ENCODE measurements at places on chromosomes 3 and 15.

DNA sequence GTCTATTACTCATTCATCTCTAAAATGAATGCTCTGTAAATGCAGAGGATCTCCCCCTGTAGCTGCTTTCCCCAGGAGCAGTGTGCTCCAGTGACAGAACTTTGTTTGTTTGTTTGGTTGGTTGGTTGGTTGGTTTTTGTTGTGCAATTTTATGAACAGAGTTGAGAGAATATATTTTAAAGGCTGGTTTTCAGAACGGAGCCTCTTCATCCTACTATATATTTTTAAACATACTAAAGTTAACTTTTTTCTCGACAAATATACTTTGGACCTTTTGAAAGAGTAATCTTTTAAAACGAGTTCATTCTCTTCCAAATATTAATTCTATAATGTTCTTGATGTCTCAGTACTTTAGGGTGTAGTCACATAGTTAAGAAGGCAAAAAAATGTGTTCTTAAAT lies 20.2 kb downstream of the RYR3 start:
- DNase-seq: no peak

DNA sequence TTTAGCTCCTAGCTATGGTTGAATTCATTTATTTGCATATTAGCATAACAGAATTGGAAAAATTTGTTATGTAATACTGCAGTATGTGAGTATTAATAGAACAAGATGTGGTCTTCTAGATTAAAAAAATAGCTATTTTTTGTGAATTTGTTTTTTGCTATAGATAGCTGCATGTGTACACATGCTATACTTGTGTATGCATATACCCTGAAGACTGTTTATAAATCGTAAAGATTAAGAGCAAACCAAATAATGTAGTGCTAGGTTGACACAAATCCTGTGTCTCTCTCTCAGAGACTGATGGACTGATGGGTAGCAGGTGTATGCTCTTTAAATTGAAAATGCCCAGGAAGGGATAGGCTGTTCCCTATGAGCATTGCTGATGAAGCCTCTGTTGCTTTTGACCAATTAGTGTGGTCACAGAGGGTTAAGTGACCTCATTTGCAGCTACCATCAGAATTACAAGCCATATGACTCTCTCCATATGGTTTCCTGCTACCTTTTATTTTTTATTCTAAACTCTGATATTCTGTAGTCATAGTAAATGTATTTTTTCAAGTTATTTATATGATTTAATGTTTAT lies 9.0 kb downstream of the PLCL2 start:
- no peak for DNase-seq

GRCh38 chr3:61186030-61186429 lies 65.2 kb downstream of the FHIT start:
- DNase-seq: no peak

DNA sequence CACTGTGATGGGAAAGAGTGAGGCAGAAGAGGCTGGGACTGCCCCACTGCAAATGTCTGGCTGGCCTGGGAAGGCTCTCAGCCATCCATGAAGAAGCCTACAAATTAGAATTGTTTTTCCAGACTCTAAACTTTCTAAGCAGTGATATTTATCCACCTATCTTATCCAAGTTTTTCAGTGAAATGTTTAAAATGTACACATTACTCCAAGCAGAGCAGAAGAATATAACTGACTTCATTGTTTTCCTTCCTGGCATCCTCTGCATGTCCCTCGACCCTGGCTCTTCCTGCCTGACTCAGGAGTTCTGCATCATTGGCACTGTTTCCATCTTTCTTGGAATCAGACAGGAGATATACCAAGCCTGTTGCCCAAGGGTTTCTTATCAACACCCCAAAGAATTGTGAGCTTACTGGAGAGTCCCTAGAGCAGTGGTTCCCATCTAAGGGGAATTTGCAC lies 401.5 kb upstream of the PROK2 start:
- no peak for DNase-seq

DNA sequence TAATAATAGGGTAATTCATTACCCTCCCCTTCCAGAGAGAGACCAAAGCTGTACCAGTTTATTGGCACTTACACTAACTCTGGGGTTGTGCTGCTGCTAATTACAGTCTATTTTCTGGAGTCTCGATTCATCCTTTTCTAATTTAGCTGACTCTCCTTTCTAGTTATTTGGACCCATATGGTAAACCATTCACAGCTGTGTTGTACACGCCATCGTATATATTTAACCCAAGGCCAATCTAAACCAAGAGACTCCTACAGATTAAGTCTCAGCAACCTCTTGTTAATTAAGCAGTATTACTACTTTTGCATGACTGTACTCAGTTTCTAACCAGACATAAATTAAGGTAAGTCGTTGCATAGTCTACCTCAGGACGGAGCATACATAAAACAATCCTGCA lies 22.5 kb downstream of the ANXA2 start:
- no peak for DNase-seq

DNA sequence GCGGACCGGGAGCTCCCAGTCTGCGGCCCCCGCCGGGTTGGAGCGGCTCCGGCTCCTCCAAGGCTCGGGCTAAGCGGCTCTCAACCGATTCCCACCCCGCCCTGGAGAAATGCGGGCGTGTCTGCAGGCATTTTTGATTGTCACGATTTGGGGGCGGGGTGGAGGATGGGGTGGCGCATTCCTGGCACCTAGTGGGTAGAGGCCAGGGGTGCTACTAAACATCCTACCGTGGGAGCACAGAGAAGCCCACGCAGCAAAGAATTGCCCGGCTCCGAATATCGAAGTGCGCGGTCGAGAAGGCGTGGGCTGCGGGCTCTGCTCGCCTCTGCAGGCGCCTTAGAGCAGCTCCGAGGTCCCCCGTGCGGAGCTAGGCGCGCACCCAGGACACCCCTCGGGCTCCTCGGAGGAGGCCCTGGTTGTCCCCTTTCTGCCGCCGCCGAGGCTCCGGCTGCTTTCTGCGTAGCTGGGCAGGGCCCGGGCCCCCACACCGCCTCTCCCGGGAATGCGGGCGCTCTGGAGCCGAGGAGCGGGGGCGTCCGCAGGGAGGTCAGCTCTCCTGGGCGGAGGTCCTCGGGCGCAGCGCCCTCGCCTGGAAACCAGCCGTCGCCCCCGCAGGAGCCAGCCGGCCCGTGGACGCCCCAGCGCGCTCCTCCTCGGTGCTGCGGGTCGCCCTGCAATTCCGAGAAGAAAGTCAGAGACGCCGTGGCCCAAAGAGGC lies 16.5 kb upstream of the LAMP3 start:
- DNase-seq: peak; percentile 31

DNA sequence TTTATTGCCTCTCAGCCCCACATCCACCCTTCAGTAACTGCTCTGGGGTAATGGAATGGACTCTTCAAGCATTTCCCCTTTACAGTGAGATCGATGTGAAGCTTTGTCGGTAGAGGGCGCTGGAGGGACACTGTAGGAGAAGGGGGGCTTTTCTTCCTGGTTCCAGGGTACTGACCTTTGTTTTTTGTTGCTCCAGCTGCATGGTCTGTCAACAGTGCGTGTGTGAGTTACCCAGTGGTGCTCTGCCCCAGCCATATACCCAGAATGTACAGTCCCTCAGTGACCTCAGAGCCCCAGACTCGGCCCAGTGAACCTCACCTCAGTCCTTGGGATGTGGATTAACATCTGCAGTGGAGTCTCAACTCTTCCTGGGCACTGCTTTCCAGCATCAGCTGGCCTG lies 180.3 kb upstream of the TSC22D2 start:
- DNase-seq: no peak

GRCh38 chr15:85889956-85890619 lies 95.4 kb upstream of the KLHL25 start:
- no peak for DNase-seq

GRCh38 chr15:73940061-73940981 lies 14.1 kb downstream of the LOXL1 start:
- no peak for DNase-seq

DNA sequence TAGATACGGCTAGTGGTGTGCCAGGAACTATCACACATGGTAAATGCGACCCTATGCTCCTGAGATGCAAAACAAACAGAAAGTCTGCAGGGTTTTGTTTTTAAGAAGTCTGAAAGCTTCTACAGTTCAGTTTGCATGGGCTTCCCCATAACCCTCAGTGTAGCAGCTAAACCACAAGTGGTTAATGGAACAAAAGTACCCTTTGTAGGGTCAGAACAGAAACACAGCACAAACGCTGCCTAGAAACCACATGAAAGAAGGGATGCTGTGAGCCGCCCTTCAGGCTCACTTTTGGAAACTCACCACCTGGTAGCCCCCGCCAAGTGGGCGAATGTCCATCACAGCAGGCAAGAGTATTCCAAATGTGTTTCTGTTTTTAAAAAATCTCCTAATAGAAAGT lies 46.2 kb downstream of the CTDSPL start:
- DNase-seq: no peak

- no peak for DNase-seq
These were observed 80.6 kb upstream of the CHD2 start for GRCh38 chr15:92819278-92820235.

- DNase-seq: no peak
These were observed 86.6 kb downstream of the GPR156 start for GRCh38 chr3:120198305-120198878.

- no peak for DNase-seq
These were observed 157.6 kb upstream of the PPP2R3A start for GRCh38 chr3:135807879-135808278.

DNA sequence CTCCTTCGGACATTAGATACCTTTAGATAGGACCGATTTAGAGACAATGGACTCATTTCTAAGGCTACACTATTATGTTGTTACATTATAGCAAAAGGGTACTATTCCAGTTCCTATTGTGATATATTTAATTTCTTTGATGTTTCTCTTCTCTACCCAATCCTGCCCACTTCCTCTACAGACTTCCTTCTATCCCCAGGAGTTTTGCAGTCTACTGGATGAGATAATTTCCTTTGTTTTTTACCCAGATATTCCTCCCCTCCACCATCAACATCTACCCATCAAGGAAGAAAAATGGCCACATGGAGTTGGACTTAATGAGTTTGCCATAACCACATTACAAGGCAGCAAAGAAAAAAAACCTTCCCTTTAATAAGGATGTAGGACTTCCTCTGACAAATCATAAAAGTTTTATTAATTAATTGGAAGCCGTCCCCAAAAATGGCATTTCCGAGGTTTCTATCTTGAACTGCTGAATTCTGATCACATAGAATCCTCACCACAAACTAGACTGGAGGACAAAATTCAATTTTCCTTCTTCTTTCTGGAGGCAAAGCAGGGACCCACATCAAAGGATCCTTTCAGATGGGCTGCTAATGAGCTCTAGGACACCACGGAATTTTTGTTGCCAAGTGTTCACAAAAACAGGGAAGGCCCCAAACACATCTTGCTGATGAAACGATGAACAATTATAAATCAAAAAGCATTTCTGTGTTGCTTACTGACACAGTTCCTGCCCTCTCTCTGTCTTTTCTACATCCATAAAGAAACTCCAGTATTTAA lies 33.4 kb downstream of the FRMD4B start:
- no peak for DNase-seq

DNA sequence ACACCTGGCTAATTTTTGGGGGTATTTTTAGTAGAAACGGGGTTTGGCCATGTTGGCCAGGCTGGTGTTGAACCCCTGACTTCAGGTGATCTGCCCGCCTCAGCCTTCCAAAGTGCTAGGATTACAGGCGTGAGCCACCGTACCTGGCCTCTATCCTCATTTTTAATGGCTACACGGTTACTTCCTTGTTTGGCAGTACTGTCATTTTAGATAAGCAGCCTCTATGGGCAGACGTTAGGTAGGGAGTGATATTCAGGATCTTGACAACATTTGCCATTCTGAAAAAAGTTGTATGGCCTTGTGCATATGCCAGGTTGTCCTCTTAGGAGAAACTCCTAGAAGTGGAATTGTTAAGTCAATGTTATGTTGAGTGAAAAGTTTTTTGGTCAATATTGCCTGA lies 141.7 kb downstream of the ITPR1 start:
- DNase-seq: no peak

GRCh38 chr3:161423911-161424522 lies 52.7 kb upstream of the SPTSSB start:
- no peak for DNase-seq

- no peak for DNase-seq
These were observed 3.7 kb downstream of the SETMAR start for GRCh38 chr3:4306860-4307259.

DNA sequence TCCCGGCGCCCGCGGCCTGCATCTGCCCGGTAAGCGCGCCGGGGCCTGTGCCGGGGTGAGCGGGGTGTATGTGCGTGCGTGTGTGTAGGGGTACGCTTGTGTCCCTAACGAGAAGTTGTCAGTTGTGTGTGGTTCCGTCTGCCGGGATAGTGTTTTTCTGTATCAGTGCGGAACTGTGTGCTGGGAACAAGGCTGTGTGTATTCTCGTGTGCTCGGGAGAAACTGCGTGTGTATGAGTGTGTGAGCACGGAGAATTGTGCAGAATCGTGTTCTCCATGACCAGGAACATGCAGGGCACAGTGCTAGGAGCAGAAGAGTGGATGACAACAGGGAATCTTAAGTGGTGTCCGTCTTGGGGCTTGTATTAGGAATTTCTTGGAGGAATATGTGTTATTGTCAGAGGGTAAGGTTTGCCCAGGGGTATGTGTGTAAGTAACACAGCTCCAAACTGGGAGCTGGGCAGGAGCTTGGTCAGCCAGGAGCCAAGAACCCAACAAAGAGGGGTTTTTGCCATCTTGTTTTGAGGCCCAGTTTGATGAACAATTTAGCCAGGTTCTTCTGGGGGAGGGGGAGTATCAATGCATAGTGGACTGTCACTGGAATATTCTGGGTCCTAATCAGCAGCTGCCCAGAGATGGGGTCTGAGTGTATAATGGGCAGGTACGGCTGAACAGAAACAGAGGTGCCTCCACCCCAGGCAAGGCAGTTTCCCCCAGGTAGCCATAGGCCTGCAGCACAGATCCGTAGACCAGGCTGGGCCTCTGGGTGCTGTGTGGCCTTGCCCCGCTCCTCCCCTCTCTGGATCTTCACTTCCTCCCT lies 2.1 kb downstream of the ISL2 start:
- DNase-seq: no peak

GRCh38 chr3:52650439-52650838 lies 35.3 kb downstream of the PBRM1 start:
- DNase-seq: no peak

- no peak for DNase-seq
These were observed 17.0 kb downstream of the EOGT start for GRCh38 chr3:68996356-68996995.

DNA sequence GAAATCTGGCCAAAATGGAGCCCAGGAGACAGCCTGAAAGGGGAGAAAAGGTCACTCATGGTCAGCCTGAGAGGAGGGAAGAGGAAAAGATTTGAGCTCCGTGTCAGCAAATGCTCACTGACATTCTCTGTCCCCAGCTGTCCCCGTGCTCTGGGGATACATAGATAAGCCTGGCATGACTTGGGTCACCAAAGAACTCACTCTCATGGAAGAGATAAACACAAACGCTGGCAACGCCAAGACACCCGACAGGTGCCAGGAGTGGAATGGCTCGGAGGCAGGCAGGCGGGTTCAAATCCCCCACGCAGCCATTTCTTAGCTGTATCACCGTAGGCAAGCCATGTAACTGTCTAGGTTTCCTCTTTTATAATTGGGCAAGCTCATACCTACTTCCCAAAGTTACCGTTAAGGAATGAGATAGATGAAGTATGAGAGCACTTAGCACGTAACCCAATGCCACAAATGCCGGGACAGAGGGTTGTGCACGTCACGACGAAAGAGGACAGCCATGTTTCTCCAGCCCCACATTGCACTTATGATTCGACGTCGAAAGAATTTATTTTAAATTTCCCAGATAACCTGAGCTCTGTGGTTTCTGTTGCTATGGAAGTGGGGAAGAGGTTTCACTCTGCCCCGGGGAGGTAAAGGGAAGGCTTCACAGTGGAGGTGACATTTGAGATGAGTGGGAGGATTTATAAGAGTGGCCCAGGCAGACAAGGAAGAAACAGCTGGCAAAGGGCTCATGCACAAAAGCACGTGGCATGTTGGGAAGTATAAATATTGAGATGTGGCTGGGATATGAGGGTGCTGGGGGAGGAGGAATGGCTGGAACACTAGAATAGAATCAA lies 41.4 kb upstream of the TSEN2 start:
- DNase-seq: no peak

All from stimulated activated CD4-positive, alpha-beta T cell treated with anti-CD3 and anti-CD28 coated beads, Interleukin-1b, Interleukin-23, amount 100 ng/mL, for 24 hours (primary cell).